ENCODE measurements at places on chromosomes 6 and 20. TPM values are rescaled to one million over a fixed set of nuclear protein-coding genes. Genes with fewer than 3 reads are reported as not detected.

- peaks cover 12% of the 10 kb centered on the region for H3K27me3 ChIP-seq
- H3K4me1 ChIP-seq: peaks cover 13% of the 10 kb centered on the region
- DNase-seq: no peak
- no peaks in the 10 kb centered on the region for H3K36me3 ChIP-seq
- no peak overlapping the region for H3K27ac ChIP-seq
Observed at GRCh38 chr6:148438632-148439031, 96.0 kb downstream of the SASH1 start.

DNA sequence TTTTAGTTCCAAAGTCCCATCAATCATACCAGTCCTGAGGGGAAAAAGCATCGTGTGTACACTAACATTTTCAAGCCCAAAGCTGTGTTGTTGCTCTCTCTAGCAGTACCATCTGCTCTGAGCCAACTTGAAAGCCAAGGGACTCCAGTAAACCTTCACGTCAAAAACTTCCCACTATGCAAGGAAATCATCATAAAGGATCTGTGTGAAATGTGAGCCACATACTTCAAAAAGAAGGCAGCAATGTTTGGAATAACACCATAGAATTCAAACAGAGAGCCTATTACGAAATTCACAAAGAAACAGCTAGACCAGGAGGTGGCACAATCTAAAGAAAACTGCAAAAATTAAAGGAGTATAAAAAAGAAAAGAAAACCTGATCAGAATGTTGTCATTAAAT lies 399.8 kb upstream of the EPHA7 start:
- DNase-seq: no peak
- H3K4me1 ChIP-seq: no peaks in the 10 kb centered on the region
- no peaks in the 10 kb centered on the region for H3K27me3 ChIP-seq
- no peaks in the 10 kb centered on the region for H3K36me3 ChIP-seq

GRCh38 chr6:147158881-147159280 lies 45.3 kb upstream of the STXBP5 start:
- no peak overlapping the region for H3K27ac ChIP-seq
- H3K4me3 ChIP-seq: no peak overlapping the region
- no peaks in the 10 kb centered on the region for H3K27me3 ChIP-seq

- H3K36me3 ChIP-seq: no peaks in the 10 kb centered on the region
- H3K4me1 ChIP-seq: no peaks in the 10 kb centered on the region
- no peak for DNase-seq
- no peak overlapping the region for H3K27ac ChIP-seq
- H3K4me3 ChIP-seq: no peak overlapping the region
- H3K27me3 ChIP-seq: peaks cover 9% of the 10 kb centered on the region
Observed at GRCh38 chr20:56711018-56711417, 81.9 kb downstream of the TFAP2C start.

DNA sequence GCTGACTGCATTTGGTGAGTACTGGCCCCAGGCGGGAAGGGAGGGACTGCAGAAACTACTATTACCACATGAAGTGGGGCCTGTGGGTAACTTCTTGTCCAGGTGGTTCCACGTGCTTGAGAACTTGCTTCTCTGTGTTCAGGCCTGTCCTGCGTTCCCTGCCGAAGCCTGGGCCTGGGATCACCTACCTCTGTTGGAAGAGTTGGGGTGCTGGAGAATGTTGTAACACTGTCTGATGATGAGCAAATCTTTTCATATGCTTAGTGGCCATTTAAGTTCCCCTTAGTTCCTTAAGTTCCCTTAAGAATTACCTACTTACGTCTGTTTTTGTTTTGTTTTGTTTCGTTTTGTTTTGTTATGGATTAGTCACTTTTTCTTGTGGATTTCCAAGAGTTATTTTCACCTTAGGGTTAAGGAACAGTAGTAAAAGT lies 154.4 kb downstream of the DTNBP1 start:
- H3K4me3 ChIP-seq: no peak overlapping the region
- H3K27me3 ChIP-seq: no peaks in the 10 kb centered on the region
- no peak overlapping the region for H3K27ac ChIP-seq
- no peak for DNase-seq

GRCh38 chr20:20167698-20168097 lies 115.4 kb downstream of the CFAP61 start:
- no peak for DNase-seq
- H3K27me3 ChIP-seq: no peaks in the 10 kb centered on the region
- H3K4me3 ChIP-seq: no peak overlapping the region
- H3K27ac ChIP-seq: no peak overlapping the region

GRCh38 chr6:168582571-168582981 lies 141.6 kb downstream of the SMOC2 start:
- H3K4me1 ChIP-seq: no peaks in the 10 kb centered on the region
- DNase-seq: no peak
- H3K36me3 ChIP-seq: no peaks in the 10 kb centered on the region

- no peaks in the 10 kb centered on the region for H3K4me1 ChIP-seq
- H3K27ac ChIP-seq: no peak overlapping the region
Observed at GRCh38 chr6:18023891-18024290, 36.5 kb upstream of the KIF13A start.

- H3K27ac ChIP-seq: no peak overlapping the region
- no peaks in the 10 kb centered on the region for H3K27me3 ChIP-seq
- H3K4me3 ChIP-seq: no peak overlapping the region
- peaks cover 12% of the 10 kb centered on the region for H3K36me3 ChIP-seq
Observed at GRCh38 chr6:152241013-152241766, 396.0 kb downstream of the SYNE1 start.

GRCh38 chr6:112188906-112189305 lies 65.5 kb downstream of the LAMA4 start:
- H3K4me1 ChIP-seq: no peaks in the 10 kb centered on the region
- no peak overlapping the region for H3K4me3 ChIP-seq
- peaks cover 14% of the 10 kb centered on the region for H3K27me3 ChIP-seq

DNA sequence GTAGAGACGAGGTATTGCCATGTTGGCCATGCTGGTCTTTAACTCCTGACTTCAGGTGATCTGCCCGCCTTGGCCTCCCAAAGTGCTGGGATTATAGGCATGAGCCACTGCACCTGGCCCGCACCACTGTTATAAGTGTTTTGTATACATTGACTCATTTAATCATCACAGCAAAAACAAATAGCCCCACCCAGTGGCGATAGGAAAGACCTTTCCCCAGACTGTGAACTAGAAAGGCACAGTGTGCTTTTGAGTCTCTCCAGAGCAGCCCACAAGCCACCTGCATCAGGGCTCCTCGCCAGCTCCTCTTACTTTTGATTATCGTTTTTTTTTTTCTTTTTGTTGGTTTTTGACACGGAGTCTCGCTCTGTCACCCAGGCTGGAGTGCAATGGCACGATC lies 27.9 kb upstream of the ZFP64 start:
- no peak overlapping the region for H3K27ac ChIP-seq
- H3K36me3 ChIP-seq: peaks cover 4% of the 10 kb centered on the region
- H3K4me1 ChIP-seq: no peaks in the 10 kb centered on the region
- peak; percentile 12 for DNase-seq
- H3K4me3 ChIP-seq: no peak overlapping the region
- H3K27me3 ChIP-seq: peaks cover 3% of the 10 kb centered on the region

- no peaks in the 10 kb centered on the region for H3K27me3 ChIP-seq
- H3K4me3 ChIP-seq: no peak overlapping the region
- no peak for DNase-seq
- no peaks in the 10 kb centered on the region for H3K4me1 ChIP-seq
- no peak overlapping the region for H3K27ac ChIP-seq
Observed at GRCh38 chr6:101482606-101483005, 89.1 kb downstream of the GRIK2 start.

- H3K4me1 ChIP-seq: peaks cover 65% of the 10 kb centered on the region
- H3K36me3 ChIP-seq: peaks cover 15% of the 10 kb centered on the region
- H3K4me3 ChIP-seq: no peak overlapping the region
- H3K27me3 ChIP-seq: no peaks in the 10 kb centered on the region
Observed at GRCh38 chr6:154745243-154745642, 12.0 kb downstream of the SCAF8 start.

- H3K27ac ChIP-seq: no peak overlapping the region
- H3K4me3 ChIP-seq: no peak overlapping the region
- H3K4me1 ChIP-seq: peaks cover 8% of the 10 kb centered on the region
- no peaks in the 10 kb centered on the region for H3K36me3 ChIP-seq
Observed at GRCh38 chr6:151675746-151676459, 131.6 kb upstream of the ESR1 start.

- peaks cover 15% of the 10 kb centered on the region for H3K4me1 ChIP-seq
- DNase-seq: no peak
- peak overlapping the region; percentile 14 for H3K27ac ChIP-seq
- no peaks in the 10 kb centered on the region for H3K27me3 ChIP-seq
- H3K4me3 ChIP-seq: no peak overlapping the region
Observed at GRCh38 chr20:36252511-36252910, 16.2 kb downstream of the AAR2 start.

DNA sequence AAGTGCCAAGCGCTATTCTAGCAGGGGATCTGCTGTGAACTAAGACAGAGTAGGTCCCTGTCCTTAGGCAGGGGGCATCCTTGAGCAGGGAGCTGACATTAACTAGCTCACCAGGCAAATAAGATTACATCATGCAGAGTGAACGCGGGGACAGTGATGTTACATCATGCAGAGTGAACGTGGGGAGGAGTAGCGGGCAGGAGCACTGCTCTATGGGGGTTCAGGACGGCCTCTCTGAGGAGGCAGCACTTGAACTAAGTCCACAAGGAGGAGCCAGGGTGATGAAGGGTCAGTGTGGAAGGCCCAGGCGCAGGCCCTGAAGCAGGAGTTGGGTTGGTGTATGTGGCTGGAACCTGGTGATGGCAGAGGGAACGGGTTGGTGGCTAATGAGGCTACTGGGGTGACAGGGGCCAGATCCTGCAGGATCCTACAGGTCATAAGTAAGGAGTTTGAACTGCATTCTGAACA lies 38.7 kb downstream of the KAT14 start:
- DNase-seq: no peak
- peak overlapping the region; percentile 23 for H3K27ac ChIP-seq
- no peaks in the 10 kb centered on the region for H3K27me3 ChIP-seq
- H3K4me1 ChIP-seq: no peaks in the 10 kb centered on the region

GRCh38 chr6:158718461-158719046 lies 68.7 kb downstream of the SYTL3 start:
- peaks cover 59% of the 10 kb centered on the region for H3K36me3 ChIP-seq
- DNase-seq: no peak
- peaks cover 37% of the 10 kb centered on the region for H3K4me1 ChIP-seq
- H3K27ac ChIP-seq: no peak overlapping the region
- H3K27me3 ChIP-seq: no peaks in the 10 kb centered on the region
- H3K4me3 ChIP-seq: no peak overlapping the region

GRCh38 chr20:37852666-37853065 lies 50.3 kb upstream of the VSTM2L start:
- H3K27ac ChIP-seq: no peak overlapping the region
- no peaks in the 10 kb centered on the region for H3K4me1 ChIP-seq
- H3K4me3 ChIP-seq: no peak overlapping the region
- no peak for DNase-seq
- peaks cover 11% of the 10 kb centered on the region for H3K36me3 ChIP-seq

- peaks cover 37% of the 10 kb centered on the region for H3K4me1 ChIP-seq
- H3K27me3 ChIP-seq: no peaks in the 10 kb centered on the region
- no peak overlapping the region for H3K27ac ChIP-seq
- peaks cover 22% of the 10 kb centered on the region for H3K36me3 ChIP-seq
Observed at GRCh38 chr20:58268421-58268821, 40.0 kb upstream of the ANKRD60 start.

DNA sequence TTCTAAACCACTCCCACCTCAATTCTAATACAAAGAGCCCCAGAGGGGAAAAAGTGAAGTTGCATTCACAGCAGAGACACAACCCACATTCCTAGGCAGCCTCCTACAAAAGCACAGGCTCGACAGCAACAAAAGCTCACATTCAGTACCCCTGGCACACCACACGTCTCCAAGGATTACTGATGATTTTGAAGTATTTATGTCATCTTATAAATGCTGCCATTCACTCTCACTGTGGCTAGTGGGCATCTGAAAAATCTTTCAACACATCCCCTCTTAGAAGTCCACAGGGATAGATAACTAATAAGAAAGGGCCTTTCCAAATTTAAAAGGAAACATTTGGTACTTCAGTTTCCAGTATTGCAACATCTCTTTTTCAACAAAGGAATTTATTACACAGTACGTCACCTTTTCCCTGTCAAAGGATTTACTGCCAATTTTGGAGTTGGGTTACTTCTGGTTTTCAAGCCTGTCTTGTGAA lies 146.7 kb downstream of the TASP1 start:
- peaks cover 4% of the 10 kb centered on the region for H3K36me3 ChIP-seq
- H3K4me3 ChIP-seq: no peak overlapping the region
- no peaks in the 10 kb centered on the region for H3K4me1 ChIP-seq

- DNase-seq: peak; percentile 95
- H3K4me1 ChIP-seq: peaks cover 43% of the 10 kb centered on the region
- H3K36me3 ChIP-seq: peaks cover 5% of the 10 kb centered on the region
- H3K4me3 ChIP-seq: peak overlapping the region; percentile 88
- no peaks in the 10 kb centered on the region for H3K27me3 ChIP-seq
Observed at GRCh38 chr6:44126320-44127149, 717 bp downstream of the MRPL14 start.

GRCh38 chr6:56789879-56790278 lies 147.2 kb upstream of the DST start:
- no peak overlapping the region for H3K27ac ChIP-seq
- no peak for DNase-seq
- peaks cover 10% of the 10 kb centered on the region for H3K27me3 ChIP-seq
- H3K4me3 ChIP-seq: no peak overlapping the region
- H3K4me1 ChIP-seq: no peaks in the 10 kb centered on the region
- no peaks in the 10 kb centered on the region for H3K36me3 ChIP-seq

DNA sequence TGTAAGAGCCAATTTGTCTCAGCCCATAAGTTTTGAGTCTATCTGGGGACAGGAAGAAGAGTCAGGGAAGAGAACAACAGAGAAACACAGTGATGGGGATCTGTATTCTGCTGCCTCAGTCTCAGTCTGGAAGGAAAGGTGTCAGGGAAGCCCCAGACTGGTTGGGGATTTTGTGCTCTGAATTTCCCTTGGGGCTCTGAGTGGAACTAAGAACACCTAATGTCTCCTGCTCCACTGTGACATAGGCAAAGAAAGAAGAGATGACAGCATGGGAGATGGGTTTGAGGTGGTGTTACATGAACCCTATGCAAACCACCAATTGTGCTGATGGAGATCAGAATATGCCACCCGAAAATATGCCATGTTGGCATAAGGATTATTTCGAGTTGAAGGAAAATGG lies 139.5 kb upstream of the MYLIP start:
- peaks cover 14% of the 10 kb centered on the region for H3K4me1 ChIP-seq

- peaks cover 2% of the 10 kb centered on the region for H3K27me3 ChIP-seq
- no peak overlapping the region for H3K27ac ChIP-seq
- no peak for DNase-seq
- H3K36me3 ChIP-seq: no peaks in the 10 kb centered on the region
Observed at GRCh38 chr6:39128106-39128505, 13.1 kb upstream of the SAYSD1 start.

- H3K27ac ChIP-seq: no peak overlapping the region
- no peak overlapping the region for H3K4me3 ChIP-seq
- H3K27me3 ChIP-seq: no peaks in the 10 kb centered on the region
- peaks cover 84% of the 10 kb centered on the region for H3K36me3 ChIP-seq
- DNase-seq: no peak
Observed at GRCh38 chr6:109362102-109362884, 20.0 kb downstream of the CD164 start.

The GGTLC1 gene
- total RNA-seq: not detected

The CHRNA4 gene
- total RNA-seq: not detected

The KIF13A gene
- total RNA-seq: not detected

The PAK5 gene
- not detected for total RNA-seq

The DYNLT2 gene
- total RNA-seq: 3.1 TPM

The HLA-DPA1 gene
- total RNA-seq: 15.3 TPM

The SLC16A10 gene
- total RNA-seq: 8.1 TPM

The OPRM1 gene
- not detected for total RNA-seq

The RIPOR2 gene
- 116 TPM for total RNA-seq

The JPH2 gene
- not detected for total RNA-seq

The PEX6 gene
- total RNA-seq: 17.1 TPM

The TRIM31 gene
- total RNA-seq: 0.17 TPM

The GLYATL3 gene
- not detected for total RNA-seq

The SLC17A9 gene
- total RNA-seq: 20.6 TPM

The KCNK5 gene
- total RNA-seq: 9.0 TPM

The TOX2 gene
- 1.2 TPM for total RNA-seq

Measured in activated naive CD4-positive, alpha-beta T cell treated with anti-CD3 and anti-CD28 coated beads for 36 hours (primary cell).